SK-N-DZ (cell line): ENCODE measurements at places on chromosomes 2 and 18.

- DNase-seq, result peak; percentile 88
Observed at GRCh38 chr18:37450434-37451132, 115.0 kb downstream of the CELF4 start.

- DNase-seq, result no peak
Observed at GRCh38 chr2:140814141-140814540, 1316.7 kb downstream of the LRP1B start.

GRCh38 chr18:44541159-44541558 is 139.5 kb upstream of the SETBP1 start:
- DNase-seq, result no peak

DNA sequence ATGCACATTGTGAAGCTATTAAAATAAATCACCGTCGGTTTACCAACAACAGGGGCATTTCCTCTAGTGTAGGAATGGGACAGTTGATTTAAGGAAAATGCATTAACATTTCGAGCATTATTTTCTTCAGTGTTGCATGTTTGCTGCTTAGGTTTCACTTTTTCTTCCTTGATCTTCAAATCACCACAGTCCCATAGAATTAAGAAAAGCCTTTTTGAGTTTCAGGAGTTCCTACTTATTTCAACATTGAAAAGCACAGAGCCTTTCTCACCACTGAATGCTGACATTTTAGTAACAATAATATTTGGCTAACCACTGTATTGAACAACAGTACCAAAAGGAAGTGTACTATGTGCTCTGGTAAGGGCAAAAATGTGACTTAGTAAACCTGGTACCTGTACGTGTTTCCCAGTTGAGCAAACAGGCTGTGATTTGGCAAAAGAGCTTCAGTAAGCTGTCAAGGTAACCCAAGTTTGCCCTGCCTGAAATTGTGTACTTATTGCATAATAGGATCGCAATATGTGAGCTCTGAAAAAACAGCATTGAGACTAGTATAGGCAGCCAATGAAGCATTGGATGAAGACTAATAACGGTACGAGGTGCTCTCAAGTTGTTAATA is 2.2 kb downstream of the LRRTM4 start:
- no peak for DNase-seq

GRCh38 chr2:33620-34019 is 12.7 kb downstream of the FAM110C start:
- DNase-seq, result no peak

DNA sequence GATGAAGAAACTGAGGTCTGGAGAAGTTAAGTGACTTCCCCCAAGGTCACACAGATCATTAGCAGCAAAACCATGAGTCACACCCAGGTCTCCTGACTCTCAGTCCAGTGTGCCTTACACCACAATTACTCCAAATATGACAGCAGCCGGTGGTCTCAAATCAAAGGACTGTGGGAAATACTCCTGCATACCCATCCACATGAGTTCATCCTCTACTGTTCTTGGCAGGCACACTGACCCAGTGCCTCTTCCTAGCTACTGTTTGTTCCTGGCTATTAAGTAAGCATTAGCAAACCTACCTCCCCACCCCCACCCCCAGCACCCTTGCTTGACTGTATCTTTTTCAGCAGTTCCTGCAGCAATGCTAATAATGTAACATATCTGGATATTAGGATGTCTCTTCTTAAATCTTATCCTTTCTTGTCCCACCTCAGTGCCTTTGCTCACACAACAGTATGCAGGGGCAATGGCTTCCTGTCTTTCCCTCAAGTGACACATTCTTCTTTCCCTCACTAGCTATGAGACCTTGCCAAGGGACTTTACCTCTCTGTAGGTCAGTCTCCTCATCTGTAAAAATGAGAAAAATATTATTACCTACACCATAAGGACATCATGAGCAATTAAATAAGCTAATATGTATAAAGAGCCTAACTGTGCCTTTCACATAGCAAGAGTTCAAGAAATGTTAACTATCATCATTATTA is 46.2 kb downstream of the FAM98A start:
- DNase-seq, result no peak

DNA sequence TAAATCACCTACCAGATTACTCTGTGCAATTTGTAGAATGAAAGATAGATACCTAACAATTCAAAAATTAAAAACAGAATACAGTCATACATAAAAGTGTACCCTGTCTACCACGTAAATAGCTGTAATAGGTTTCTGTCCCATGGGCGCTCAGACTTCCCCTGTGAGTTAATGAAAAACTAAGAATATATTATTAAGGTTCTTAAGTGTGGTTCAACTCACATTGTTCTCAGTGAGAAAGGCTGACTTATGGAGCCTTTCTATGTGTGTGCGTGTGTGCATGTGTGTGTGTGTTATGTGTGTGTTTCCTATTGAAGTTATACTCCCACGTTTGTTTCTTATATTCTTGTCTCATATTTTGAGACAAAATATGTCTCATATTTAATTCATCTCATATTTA is 114.6 kb upstream of the CD302 start:
- no peak for DNase-seq
